ENCODE measurements at places on chromosomes 2 and 18.
A peak's percentile ranks its signal among the peaks of the same experiment; 100 is the strongest.

DNA sequence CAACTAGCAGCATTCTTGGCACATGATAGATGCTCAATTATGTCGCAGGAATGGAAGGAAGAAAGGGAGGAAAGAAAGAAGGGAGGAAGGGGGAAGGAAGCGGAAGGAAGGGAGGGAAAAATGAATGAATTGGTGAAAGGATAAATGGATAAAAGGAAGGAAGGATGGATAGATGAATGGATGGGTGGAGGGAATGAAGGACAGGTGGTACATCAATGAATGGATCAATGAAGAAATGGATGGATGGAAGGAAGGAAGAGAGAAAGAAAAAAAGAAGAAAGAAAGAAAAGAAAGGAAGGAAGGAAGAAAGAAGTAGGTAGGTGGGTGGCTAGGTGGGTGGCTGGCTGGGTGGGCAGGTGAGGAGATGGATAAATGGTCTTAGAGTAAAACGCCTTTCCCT lies 56.8 kb downstream of the TWIST2 start:
- no peak for DNase-seq

- DNase-seq: no peak
Observed at GRCh38 chr18:64183665-64184064, 34.8 kb upstream of the LINC00305 start.

DNA sequence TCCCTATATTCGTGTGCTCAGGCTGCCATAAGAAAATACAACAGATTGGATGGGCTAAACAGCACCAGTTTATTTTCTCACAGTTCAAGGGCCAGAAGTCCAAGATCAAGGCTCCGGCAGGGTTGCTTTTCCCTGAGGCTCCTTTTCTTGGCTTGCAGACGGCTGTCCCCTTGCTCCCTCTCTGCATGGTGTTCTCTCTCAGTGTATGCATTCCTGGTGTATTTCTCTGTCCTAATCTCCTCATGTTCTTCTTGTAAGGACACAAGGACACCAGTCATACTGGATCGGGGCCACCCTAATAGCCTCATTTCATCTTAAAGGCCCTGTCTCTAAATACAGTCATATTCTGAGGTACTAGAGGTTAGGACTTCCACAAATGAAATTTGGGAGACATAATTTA lies 62.6 kb upstream of the SLC16A14 start:
- DNase-seq: no peak

- DNase-seq: no peak
Observed at GRCh38 chr2:144358374-144358964, 161.4 kb downstream of the ZEB2 start.

GRCh38 chr2:68548396-68548795 lies 81.0 kb downstream of the APLF start:
- no peak for DNase-seq

DNA sequence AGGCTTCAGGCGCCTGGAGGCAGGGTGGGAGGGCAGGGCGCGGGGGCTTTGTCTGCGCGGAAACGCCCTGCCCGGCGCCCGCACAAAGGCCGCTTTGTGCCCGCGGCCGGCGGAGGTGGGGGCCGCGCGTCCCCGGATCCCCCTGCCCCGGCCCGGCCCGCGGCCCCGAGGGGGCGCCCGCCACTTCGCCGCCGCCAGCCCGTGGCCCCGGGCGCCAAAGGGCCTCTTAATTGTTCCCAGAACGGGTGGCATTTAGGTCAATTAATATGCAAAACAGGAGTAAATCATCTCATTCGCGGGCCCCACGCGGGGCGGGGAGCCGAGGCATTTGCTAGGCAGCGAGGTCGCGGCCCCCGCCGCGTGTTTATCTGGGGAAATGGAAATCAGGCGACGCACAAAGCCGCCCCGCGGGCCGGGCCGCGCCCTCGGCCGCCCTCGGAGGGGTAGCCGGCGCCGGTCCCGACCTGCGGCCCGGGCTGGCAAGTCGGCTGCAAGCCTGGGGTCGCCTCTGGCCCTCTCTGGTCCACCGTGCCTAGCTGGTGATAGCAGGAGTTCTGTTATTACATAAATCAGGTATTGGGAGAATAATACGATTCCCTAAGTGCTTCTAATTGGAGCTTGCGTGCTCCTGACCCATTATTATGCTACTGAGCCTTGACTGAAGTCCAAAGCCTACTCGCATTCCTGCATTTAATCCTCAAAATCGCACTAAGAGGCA lies 148.2 kb upstream of the GLI2 start:
- DNase-seq: no peak

GRCh38 chr2:180291060-180291459 lies 284.0 kb upstream of the CWC22 start:
- no peak for DNase-seq

- no peak for DNase-seq
Observed at GRCh38 chr2:42809131-42809818, 16.9 kb upstream of the HAAO start.

DNA sequence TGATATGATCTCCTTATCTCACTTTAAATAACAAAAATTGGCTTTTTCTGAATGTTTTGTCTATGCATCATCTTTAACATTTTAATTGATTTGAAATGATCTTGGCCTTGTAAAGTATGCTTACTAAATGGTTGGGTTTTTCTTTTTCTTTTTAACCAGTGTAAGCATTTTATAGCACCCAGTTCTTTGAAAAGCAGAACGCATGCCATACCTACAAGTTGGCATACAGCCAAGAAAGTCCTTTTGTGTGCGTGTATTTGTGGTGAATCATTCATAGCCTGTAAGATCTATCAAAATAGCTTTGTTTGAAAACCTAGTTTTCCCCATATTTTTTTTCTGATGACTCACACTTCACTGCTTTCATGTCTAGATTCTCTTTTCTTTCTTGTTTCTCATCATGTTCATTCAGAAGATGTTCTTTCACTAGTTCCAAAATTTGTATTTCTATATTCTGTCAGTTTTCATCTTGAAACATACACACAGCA lies 4.1 kb upstream of the VRK2 start:
- DNase-seq: no peak

GRCh38 chr18:9679125-9679524 lies 29.0 kb upstream of the RAB31 start:
- DNase-seq: no peak

DNA sequence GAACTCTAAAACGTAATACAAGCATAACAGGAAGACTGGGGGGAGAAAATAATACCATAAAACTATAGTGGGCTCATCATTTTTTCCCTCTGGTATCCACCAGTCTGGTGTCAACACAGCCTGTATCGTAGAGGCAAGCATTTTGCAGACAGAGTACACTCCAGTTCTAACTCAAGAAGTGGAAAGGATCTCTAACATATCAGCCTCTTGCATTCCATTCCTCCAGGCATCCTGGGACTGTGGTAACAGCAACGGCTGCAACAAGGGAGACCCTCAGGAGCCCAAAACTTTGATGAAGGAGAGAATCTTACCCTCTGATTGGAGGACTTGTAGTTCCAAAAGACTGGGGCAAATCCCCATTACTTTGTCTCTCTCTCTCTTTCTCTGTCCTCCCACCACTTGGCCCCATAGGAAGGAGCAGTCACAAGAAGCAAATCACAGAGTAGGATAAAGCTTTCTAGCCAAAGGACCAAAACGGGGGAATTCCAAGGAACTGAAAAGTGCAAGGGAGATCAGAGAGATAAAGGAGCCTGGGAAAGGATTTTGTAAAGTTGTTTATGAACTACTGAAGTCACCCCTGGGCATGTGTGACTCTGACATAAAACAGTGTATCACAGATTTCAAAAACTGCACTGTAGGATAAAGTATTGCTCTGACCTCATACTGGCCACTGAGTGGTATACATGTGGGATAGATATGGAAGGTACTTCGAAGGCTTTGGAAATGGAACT lies 11.9 kb downstream of the FRZB start:
- no peak for DNase-seq

GRCh38 chr2:15582710-15583357 lies 8.8 kb upstream of the DDX1 start:
- DNase-seq: no peak

GRCh38 chr2:8837795-8838140 lies 355 bp upstream of the KIDINS220 start:
- DNase-seq: no peak

- no peak for DNase-seq
Observed at GRCh38 chr18:45871431-45872084, 46.1 kb downstream of the SIGLEC15 start.

- DNase-seq: peak; percentile 100
Observed at GRCh38 chr2:3518496-3519254, 656 bp downstream of the ADI1 start.

DNA sequence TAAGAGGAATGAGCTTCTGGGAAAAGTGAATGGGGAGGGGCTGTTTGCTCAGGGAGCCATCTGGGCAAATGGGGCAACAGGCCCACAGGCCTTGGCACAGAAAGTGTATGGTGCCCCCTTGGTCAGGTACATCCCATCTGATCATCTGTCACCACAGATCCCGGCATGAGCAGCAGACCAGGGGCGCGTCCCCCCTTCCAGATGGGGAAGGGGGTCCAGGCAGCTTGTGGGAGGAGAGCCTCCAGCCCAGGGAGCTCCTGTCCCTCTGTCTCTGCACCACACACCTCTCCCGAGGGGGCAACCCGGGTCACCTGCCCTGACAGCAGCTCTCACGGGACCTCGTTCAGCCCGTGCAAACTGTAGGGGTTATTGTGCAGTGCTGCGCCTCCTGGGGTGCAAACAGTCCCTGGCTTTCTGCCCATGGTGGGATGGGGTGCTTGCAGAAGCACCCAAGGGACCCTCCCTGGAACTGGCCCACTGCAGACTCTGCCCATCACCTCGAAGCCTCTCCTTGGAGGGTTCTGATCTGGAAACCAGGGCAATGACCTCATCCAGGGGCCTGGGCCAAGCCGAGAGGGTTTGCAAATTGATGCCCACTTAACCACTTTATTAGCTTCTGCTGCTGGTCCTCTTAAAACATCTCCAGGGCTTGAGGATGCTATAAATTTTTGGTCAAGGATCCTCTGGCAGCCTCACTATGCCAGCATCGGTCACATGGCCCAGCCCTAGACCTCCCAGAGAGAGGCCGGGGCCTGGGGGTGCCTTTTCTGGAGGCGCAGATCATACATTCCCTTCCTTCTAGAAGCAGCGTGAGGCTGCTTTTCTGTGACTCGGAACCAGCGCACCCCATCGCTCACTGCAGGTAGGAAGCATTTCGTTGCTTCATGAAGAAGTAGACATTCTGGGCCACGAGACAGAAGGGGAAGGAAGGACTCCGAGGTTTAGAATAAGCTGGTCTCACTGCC lies 7.6 kb upstream of the BOK start:
- peak; percentile 53 for DNase-seq

GRCh38 chr2:115196587-115196986 lies 754.1 kb downstream of the DPP10 start:
- no peak for DNase-seq
